ACHN (cell line): ENCODE measurements at places on chromosomes 2 and 18.

DNA sequence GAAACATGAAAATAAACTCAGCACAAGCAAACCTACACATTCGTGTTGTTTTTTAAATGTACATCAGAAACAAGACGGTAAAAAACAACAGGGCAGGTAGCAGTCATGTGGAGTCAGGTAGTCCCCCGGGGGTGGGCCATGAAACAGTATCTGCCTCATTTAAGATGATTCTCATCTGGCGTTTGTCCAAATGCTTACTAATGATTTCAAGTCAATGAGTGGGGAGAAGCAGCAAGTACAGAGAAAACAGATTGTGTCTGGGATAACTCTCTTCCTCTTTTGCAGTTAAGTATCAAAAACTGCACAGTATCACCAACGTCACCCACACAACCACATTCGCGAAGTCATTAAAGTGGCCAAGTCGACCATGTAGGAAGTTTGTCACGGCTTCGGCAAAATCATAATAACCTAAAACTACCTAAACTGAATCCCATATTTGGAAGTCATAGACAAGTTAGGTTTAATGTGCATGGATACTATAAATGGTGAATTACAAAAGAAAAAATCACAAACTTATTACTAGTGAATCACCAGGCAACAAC is 1.3 kb downstream of the LAPTM4A start:
- DNase-seq, result peak; percentile 51

- DNase-seq, result no peak
These were observed 3.7 kb downstream of the SMAD7 start for GRCh38 chr18:48947092-48947491.

GRCh38 chr2:135667045-135667444 is 74.6 kb upstream of the UBXN4 start:
- DNase-seq, result no peak

DNA sequence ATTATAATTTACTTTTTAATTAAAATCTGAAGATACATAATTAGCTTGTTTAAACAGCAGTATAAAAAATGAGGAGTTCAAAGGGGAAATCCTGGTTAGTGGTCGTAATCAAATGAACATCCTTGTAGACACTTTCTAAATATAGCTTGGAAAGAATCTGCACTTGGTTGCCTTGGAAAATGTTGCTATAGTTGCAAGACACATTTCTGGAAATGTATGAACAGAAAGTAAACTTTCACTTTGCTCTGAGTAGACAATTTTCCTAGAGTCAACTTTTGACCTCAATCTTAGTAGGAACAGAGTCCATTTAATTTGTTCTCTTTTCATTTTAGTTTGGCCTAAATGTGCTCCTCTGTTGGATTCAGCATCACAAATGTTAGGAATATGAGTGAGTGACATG is 38.3 kb downstream of the GCA start:
- DNase-seq, result no peak
